ENCODE measurements at places on chromosomes 12 and 14.

DNA sequence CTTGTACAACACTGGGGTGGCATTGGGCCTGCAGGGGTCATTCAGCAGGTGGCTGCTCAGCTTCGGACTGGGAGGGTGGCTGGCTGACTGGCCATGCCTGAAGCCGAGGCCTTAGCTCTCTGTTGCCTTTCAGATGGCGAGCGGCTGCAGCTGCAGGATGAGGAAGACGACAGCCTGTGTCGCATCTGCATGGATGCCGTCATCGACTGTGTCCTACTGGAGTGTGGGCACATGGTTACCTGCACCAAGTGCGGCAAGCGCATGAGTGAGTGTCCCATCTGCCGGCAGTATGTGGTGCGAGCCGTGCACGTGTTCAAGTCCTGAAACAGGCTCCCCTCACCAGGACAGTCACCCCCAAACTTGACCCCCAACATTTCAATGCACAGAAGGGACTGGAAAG lies 23.3 kb downstream of the RNF34 start:
- DNase-seq = no peak

GRCh38 chr12:15831315-15831978 lies 42.3 kb upstream of the EPS8 start:
- no peak for DNase-seq

GRCh38 chr14:34733245-34733644 lies 18.9 kb upstream of the CFL2 start:
- no peak for DNase-seq

GRCh38 chr14:105818712-105819005 lies 292.3 kb downstream of the TMEM121 start:
- no peak for DNase-seq

- DNase-seq = no peak
Measured at GRCh38 chr12:122399254-122399591, 23.2 kb downstream of the CLIP1 start.

All from stimulated activated CD4-positive, alpha-beta T cell treated with anti-CD3 and anti-CD28 coated beads, Interleukin-4, amount 100 ng/mL, for 4 hours (primary cell).